AG08395 (cell line): ENCODE measurements at places on chromosomes 2 and 18.

GRCh38 chr2:149313512-149313972 lies 16.8 kb upstream of the LYPD6 start:
- peak; percentile 71 for DNase-seq

- no peak for DNase-seq
Observed at GRCh38 chr2:188893972-188894371, 80.2 kb upstream of the COL3A1 start.

- no peak for DNase-seq
Observed at GRCh38 chr2:43102366-43103092, 123.9 kb downstream of the ZFP36L2 start.

GRCh38 chr18:32276906-32277305 lies 87.1 kb downstream of the MEP1B start:
- DNase-seq = no peak

DNA sequence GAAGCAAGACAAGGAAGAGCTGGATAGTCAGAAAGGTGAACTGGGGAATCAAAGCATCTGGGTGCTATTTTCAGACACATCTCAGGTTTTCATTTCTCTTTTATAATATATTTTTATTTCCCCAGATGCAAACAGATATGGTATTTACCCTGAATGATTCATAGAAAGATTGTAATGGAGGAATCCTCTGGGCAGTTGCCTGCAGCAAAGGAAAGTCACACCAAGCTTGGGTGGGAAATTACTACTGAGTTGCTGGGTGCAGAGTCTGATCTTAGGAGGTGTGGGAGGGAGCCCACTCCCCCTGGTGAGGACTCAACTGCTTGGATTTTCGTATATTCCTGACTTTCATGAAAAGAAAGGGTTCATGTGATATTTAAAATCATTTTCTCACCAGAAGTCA lies 2.1 kb downstream of the EFR3B start:
- no peak for DNase-seq

GRCh38 chr2:240204431-240205276 lies 64.2 kb upstream of the OTOS start:
- no peak for DNase-seq

DNA sequence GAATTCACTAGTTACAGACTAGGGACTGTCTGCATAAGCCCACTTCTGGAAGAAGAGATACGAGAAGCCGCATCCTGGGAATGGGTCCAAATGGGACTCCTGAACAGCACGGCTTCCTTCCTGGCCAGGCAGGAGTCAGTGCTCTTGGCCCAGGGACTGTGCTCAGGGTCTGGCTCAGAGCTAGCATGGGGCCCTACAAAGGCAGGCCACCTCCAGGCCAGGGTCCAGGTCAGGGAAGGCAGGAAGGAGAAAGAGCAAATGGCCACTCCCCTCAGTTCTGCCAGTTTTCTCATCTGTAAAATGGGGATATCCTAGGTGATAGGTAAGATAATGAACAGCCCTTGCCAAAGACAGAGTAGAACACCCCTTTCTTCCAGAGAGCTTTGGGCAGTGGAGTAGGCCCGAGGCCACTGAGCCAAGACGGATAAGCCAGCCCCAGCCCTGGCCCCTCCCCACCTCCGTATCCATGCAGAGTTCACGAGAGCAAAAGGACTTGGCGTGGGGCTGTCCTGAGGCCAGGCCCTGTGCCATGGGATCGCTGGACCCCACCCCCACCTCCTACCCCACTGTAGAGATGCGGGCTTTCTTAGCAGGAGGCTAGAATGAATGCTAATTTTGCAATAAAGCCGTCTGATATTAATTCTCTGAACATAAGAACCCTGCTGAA lies 190.1 kb downstream of the MGAT5 start:
- no peak for DNase-seq

GRCh38 chr2:29763371-29763770 lies 158.0 kb downstream of the ALK start:
- no peak for DNase-seq

- DNase-seq = peak; percentile 92
Observed at GRCh38 chr2:237968048-237968862, 1.4 kb downstream of the UBE2F start.

DNA sequence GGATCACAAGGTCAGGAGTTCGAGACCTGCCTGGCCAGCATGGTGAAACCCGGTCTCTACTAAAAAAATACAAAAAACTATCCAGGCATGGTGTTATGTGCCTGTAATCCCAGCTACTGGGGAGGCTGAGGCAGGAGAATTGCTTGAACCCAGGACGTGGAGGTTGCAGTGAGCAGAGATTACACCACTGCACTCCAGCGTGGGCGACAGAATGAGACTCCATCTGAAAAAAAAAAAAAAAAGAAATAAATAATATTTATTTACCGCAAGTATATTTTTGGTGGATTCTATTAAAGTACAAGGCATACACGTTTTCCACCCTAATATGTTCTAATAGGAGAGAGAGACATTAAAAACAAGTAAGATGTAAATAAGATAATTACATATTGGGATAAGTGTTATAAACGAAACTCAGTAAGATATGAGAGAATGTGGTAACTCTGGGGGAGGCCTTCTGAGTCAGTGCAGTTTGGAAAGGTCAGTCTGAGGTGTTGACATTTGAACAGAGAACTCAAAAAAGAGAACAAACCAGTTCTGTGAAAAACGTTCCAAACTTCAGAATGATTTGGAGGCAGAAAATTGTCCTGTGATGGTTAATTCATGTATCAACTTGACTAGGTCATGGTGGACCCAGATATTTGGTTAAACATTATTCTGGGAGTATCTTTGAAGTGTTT lies 8.8 kb upstream of the POLI start:
- DNase-seq = no peak

- DNase-seq = no peak
Observed at GRCh38 chr2:219632760-219633105, 5.3 kb downstream of the SLC4A3 start.

DNA sequence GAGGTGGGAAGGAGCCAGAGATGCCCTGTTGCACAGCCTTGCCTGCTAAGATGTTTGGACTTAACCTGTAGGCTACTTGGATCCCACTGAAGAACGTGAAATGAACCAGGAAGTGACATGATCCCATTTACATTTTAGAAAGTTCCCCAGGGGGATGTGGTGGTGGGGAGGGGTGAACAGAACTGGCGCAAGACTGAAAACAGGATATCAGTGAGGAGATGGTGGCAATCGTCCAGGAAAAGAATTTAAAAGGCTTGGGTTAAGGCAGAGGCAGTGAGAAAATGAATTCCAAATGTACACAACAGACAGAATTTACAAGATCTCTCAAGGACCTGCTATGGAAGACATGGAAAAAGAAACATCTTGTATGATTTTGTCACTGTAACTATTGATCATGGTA lies 42.3 kb downstream of the SULT1C2 start:
- DNase-seq = no peak

GRCh38 chr2:152415231-152415642 lies 80.3 kb downstream of the FMNL2 start:
- no peak for DNase-seq

- no peak for DNase-seq
Observed at GRCh38 chr18:26864658-26865057, 849 bp downstream of the AQP4 start.

DNA sequence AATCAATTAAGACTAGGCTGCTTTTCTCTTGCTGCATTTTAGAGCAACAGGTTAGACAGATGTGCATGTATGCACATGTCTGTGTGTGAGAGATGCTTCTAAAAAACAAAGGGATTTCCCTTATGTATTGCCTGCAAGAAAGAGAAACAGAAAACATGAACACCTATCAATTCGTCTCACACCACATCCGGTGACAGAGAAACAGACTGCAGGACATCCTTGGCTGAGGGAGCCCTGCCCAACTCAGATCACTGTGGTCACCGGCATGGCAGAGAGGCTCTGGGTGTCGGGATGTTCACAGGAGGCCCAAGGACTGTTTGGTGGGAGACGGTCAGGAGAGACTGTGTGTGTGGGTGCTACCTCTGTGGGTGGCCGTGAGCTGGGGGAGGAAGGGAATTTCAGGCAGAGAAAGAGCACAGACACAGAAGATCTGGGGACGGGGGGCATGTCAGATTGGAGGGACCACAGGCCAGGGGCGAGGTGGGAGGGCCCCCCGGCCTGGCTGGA lies 24.9 kb downstream of the FHL2 start:
- no peak for DNase-seq
